NCI-H146 (cell line): ENCODE measurements at places on chromosomes 12 and 14.
A peak's percentile ranks its signal among the peaks of the same experiment; 100 is the strongest.

GRCh38 chr14:104678346-104678745 is 11.1 kb upstream of the INF2 start:
- peak; percentile 59 for DNase-seq

GRCh38 chr12:1289371-1290155 is 298.5 kb downstream of the ERC1 start:
- no peak for DNase-seq

GRCh38 chr12:8870586-8870985 is 43.7 kb upstream of the PHC1 start:
- DNase-seq: no peak

DNA sequence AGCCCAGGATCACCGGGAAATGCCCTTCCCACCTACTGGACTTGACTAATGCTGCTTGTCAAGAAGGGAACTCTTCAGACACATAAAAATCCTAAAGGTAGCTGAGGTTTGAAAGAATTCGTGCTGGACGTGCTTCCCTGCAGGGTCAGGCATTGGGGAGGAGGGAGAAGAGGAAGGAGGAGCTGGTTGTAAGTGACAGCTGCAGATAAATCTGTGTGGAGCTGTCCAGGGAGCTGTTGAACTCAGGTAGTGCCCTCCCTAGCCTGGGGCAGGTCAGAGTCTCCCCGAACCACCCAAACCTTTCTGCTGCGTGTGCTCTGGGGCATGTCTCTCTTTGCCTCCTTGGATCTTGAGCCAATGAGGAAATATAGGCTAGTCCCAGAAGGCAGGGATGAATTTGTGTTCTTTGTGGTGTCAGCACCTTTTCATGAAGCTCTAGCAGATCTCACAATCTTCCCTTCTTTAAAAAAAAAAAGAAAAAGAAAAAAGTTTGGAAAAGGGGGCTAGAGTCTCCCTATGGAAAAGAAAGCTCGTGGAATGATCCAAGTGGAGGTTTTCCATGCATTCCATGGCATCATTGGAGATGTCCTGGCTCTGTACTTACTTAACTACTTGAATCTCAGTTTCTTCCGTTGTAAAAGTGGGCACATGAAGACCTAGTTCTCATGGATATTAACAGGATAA is 23.6 kb upstream of the FOS start:
- DNase-seq: no peak

GRCh38 chr12:46896680-46897079 is 70.9 kb upstream of the SLC38A4 start:
- DNase-seq: no peak

- DNase-seq: no peak
These were observed 4.0 kb downstream of the MYL2 start for GRCh38 chr12:110916295-110916875.

DNA sequence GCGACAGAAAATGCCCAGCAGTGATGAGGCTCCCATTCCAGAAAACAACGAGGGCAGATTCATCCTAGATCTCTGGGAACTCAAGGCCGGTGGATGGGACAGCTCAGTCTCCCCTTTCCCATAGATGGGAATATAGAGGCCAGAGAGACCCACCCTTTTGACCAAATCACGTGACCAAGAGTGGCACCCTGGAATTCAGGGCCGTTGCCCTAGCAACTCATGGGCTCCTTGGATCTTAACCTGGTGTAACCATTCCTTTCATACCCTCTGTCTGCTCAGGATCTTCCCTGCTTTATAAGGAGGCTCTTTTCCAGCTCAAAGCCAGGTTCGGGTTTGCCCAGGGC is 8.4 kb upstream of the LRTM2 start:
- DNase-seq: no peak
